ENCODE measurements at places on chromosomes 13 and 19.

GRCh38 chr19:50969413-50969760 is at the start of gene KLK6:
TSS of gene KLK6 (minus strand) at chr19:50969591. CDS start at chr19:50968104, 1,487 bp downstream.
- no peak for DNase-seq

GRCh38 chr19:32881766-32882165 is 12.2 kb upstream of the SLC7A9 start:
- DNase-seq = no peak

- no peak for DNase-seq
Measured at GRCh38 chr19:40510526-40511115, 43.8 kb downstream of the SPTBN4 start.

DNA sequence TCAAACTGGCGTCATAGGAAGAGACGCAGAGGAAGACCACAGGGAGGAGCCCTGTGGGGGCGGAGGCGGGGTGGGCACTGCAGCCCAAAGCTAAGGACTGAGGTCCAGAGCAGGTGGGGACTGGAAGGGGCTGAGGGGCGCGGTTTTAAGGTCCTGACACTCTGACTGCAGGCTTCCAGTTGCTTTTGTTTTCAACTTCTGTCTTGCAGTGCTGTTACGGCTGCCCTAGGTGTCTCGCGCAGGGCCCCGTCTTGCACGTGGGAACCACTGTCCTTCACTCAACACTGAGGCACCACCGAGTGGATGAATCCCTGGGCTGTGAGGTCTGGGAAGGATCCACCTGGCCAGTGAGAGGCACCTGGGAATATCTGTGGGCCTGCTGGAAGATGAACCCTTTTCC is 76.0 kb downstream of the TEX29 start:
- no peak for DNase-seq

DNA sequence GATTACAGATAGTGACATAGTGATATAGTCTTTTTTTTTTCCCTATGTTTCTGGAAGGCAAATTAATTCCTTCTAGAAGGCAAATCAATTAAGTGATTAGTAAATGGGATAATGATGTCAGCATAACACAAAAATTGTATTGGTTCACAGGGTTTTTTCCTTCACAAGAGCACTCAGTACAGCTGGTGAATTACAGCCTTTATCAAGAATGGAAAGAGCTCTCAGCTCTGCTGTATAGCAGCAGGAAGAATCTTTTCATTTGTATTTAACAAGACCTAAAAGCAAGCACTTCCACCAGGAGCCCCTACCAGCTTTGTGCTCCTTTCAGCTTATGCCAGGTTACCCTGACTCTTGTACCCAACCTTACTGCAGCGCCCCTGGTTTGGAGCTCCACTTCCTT is 90.8 kb downstream of the SERP2 start:
- DNase-seq = no peak

GRCh38 chr19:511101-511851 is 4.0 kb downstream of the TPGS1 start:
- DNase-seq = no peak

DNA sequence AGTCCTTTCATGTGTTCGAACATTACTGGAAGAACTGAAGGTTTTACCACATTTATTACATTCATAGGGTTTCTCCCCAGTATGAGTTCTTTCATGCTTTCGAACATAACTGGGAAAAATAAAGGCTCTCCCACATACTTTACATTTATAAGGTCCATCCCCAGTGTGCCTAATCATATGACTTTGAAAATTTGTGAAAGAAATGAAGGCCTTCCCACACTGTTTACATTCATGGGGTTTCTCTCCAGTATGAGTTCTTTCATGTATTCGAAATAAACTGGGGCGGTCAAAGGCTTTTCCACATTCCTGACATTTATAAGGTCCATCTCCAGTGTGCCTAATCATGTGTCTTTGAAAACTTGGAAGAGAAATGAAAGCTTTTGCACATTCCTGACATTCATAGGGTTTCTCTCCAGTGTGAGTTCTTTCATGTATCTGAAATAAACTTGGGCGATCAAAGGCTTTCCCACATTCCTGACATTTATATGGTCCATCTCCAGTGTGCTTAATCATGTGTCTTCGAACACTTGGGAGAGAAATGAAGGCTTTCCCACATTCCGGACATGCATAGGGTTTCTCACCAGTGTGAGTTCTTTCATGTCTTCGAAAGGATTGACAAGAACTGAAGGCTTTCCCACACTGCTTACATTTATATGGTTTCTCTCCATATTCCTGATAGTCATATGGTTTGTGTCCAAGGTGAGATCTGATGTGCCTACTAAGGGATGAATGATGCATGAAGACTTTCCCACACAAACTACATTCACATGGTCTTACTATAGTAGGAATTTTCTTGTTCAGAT is 24.0 kb downstream of the ZNF564 start:
- DNase-seq = no peak

- DNase-seq = no peak
Measured at GRCh38 chr13:76826527-76826926, 59.7 kb downstream of the KCTD12 start.

DNA sequence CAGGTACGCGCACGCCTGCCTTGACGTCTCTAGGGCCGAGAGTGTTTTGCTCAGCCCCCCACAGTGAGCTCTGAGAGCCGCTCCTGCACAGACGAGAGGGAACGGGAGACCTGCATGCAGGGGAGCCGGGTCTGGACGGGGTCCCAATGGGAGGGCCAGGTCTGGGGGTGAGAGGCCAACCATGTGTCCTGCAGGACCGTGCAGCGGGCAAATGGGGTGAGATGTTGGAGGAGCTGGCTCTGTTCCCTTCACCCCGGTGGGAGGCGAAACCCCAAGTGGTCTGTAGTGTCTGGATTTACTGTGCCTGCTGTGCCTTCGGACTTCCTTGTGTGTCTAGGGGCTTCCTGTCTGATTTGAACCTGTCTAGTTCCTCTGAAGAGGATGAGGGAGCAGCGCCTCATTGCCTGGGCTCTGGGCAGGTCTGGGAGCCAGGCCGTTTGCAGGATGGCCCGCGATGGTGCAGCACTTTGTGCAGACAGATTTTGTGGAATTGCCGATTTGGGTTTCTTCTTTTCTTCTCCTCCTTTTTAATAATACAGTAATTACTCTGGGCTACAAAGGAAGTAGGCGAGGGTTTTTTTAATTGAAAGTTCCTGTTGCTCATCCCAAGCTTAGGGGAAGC is 2.1 kb downstream of the CSNK1G2 start:
- no peak for DNase-seq
